HFFc6 (cell line): ENCODE measurements at places on chromosomes 7 and 10.

GRCh38 chr7:50697748-50698147, 84.9 kb downstream of the GRB10 start:
- DNase-seq = no peak

GRCh38 chr10:132113766-132114365, 48.1 kb downstream of the JAKMIP3 start:
- DNase-seq = no peak

DNA sequence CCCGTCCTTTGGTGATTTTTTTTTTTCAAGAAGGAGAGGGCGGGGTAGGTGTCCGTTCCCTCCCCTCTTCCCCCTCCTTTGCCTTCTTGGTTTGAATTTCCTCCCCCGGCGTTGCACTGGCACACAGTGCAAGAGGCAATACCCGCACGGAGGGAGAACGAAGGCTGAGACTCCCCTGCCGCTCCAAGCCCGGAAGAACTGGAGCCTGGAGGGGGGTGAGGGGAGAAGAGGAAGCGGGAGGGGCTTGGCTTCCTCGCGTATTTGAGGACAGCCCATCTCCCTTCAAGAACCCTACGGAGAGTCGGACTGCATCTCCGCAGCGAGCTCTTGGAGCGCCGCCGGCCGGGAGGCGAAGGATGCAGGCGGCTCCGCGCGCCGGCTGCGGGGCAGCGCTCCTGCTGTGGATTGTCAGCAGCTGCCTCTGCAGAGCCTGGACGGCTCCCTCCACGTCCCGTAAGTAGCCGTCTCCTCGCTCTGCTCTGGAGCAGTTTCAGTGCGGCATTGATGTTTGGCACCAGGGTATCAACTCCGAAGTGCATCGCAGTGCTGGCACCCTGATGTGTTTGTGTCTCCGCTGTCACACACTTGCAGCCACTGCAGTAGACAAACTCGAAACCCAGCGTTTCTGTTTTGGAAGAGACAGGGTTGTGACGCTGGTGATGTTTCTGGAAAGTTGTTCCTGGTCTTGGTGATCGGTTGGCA, at the start of gene CNTNAP2:
CNTNAP2 (plus strand) TSS at position 281 of the 702 bp plus-strand sequence; CDS start at position 357, 76 bp downstream.
- no peak for DNase-seq

DNA sequence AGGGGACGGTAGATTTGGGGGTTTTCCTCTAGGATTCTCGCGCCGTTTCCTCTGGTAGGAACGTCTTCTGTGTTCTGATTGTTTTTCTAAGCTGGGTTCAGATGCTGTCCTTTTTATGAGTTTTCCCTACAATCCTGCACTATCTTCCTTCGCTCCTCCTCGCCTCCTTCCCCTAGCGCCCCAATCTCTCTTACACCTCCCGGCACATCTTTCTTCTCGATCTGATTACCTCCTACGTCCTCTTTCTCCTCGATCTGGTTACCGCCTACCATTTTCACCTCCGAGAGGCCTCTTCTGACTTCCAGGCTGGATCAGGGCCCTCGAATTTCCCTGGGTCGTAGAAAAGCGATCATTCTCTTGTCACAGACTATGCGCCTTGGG, 413 bp downstream of the BUD31 start:
- no peak for DNase-seq

DNA sequence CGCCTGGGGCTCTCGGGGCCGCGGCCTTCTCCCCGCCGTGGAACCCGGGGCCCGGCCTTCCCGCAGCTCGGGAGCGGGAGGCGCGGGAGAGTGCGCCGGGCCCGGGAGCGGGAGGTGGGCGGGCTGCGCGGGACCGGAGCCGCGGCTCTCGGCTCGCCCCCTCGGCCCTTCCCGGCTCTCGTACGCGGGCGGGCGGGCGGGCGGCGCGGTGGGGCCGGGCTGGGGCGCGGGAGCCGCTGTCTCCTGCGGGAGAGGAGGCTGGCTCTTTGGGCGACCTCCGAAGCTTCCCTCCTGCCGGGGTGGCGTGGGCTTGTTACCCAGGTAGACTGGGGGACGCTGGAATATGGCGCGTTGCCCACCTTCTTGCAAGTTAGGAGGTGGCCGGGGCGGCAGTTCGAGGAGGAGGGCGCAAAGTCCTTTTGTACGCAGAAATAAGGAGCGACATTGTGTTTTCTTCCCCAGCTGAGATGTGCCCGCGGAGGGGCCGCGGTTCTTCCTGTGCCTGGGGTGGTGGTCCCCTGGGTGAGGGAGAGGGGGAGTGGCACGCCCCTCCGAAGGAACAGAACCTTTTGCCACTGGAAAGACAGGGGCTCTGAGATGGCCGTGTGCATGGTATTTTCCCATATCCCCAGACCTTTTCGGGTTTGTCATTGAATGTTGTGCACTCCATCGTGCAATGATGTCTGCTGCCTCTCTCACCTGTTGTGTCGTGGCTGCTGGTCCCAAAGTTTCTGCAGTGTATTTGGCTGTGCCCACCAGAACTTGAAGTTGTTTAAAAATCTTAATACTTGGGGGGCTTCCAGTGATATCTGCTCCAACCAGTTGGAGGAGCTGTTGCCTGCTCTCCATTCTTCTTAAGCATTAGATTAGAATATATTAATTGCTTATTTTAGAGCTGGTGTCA, 844 bp downstream of the NRF1 start:
- peak; percentile 17 for DNase-seq

GRCh38 chr7:103346396-103346795, 1.0 kb upstream of the PSMC2 start:
- no peak for DNase-seq

GRCh38 chr7:50542132-50542531, 23.1 kb downstream of the DDC start:
- DNase-seq = no peak

DNA sequence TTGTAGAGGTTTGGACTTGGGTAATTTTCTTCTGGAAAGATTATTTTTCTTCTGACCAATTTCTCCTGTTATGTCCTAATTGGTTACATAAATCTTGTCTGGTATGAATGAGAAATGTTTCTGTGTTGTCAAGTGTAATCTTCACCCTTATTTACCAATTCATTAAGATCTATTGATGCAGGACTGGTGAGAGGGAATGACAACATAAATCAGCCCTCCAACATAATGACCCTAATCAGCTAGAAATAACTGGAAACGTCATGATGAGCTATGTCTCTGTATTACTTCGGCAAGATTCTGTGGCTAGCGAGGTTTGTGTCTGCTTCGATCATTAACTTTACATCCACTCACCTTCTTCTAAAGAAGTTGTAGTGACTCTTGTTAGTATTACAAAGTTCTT, 3.5 kb downstream of the FOXP2 start:
- DNase-seq = no peak

- DNase-seq = no peak
Observed at GRCh38 chr7:134636008-134636449, 10.6 kb upstream of the BPGM start.

- peak; percentile 43 for DNase-seq
Observed at GRCh38 chr7:157490465-157490912, 153.7 kb downstream of the DNAJB6 start.

- DNase-seq = no peak
Observed at GRCh38 chr7:25565002-25565401, 336.7 kb upstream of the NPVF start.

GRCh38 chr7:80922253-80923049, 3.6 kb upstream of the SEMA3C start:
- DNase-seq = no peak

- DNase-seq = no peak
Observed at GRCh38 chr10:101258179-101258885, 29.1 kb upstream of the LBX1 start.

- DNase-seq = no peak
Observed at GRCh38 chr7:98687111-98687751, 70.1 kb downstream of the NPTX2 start.

DNA sequence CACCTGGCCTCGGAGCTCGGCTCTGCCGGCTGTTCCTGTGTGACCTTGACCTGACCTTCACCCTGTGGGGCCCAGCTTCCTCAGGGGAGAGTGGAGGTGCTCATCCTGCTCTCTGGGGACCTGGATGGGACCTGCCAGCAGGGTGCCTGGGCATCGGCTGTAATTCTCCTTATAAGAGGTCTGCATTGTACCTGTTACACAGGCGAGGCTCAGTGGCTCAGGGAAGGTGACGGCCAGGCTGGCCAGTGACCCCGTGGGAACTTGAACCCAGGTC, 29.0 kb downstream of the RET start:
- DNase-seq = no peak

DNA sequence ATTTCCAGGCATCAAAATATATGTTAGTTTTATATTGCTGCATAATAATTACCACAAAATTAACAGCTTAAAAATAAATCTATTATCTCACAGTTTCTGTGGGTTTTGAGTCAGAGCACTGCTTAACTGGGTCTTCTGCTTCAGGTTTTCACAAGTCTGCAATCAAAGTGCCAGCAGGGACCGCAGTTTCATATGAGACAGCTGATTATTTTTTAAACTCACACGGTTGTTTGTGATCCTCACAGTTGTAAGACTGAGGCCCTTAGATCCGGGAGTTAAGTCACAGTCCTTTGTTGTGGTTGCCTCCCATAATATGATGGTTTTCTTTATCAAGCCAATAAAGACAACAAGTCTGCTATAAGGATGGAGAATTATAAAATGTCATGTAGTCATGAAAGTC, 146.0 kb upstream of the ZWINT start:
- DNase-seq = no peak

GRCh38 chr7:96121752-96122151, 200.1 kb downstream of the SLC25A13 start:
- DNase-seq = no peak

DNA sequence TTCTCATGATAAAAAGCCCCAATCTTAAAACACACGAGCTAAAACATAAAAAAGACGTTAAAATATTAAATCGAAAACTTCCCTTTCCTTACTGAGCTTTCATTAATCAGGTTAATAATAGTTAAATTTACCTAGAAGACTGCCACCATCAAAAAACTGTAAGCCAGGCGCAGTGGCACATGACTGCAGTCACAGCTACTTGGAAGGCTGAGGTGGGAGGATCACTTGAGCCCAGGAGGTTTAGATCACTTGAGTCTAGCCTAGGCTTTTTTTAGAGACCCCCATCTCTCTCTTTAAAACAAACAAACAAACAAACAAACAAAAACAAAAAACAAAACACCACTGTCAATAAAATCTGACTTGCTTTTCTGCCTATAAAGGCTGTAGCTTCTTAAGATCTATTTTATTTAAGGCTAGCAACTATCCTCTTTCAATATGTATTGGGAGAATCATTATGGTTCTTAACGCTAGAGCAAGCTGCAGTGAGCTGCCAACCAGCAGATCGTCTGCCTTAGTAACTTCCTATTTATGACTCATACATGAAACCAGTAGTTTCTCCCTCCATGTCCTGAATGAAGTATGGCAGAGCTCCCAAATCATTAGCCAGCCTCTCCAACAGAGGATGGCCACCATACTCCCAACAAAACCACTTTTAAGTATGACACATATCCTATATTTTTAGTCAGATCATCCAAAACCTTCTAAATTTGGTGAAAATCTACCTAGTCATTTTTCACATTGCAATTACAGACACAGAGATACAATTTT, 163.7 kb downstream of the SRPK2 start:
- DNase-seq = peak; percentile 92

DNA sequence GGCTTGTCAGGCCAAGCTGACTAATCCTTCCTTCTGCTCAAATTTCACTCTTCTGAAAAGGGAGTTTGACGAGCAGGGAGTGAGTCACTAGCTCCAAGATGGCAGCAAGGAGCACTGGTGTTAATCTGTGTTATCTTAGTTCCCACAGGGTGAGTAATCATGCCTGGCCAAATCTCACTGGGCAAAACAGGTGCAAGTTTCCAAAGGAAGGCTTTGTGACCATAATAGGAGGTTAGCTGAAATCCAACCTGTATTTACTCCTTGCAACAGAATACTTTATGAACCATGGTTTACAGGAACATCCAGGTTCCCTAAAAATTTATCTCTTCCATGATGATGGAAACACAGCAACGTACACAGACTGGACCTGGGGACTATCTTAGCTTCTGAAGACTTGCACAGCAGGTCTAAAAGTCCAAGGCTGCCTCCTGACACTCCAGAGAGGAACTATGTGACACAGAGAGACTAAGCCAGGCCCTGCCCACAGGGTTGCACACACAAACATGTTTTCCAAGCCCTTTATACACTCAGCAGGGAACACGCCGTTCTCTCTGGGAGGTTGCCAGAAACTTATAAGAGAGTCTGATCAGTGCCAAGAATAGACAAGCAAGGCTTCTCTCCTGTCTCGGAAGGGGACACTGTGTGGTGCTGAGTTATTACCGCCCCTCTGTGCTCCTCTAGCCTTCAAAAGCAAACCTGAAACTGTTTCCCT, 46.3 kb downstream of the PDK4 start:
- peak; percentile 72 for DNase-seq

GRCh38 chr10:91627344-91628102, 5.3 kb downstream of the PPP1R3C start:
- DNase-seq = no peak

- no peak for DNase-seq
Observed at GRCh38 chr10:20494474-20494873, 402.6 kb downstream of the NEBL start.

DNA sequence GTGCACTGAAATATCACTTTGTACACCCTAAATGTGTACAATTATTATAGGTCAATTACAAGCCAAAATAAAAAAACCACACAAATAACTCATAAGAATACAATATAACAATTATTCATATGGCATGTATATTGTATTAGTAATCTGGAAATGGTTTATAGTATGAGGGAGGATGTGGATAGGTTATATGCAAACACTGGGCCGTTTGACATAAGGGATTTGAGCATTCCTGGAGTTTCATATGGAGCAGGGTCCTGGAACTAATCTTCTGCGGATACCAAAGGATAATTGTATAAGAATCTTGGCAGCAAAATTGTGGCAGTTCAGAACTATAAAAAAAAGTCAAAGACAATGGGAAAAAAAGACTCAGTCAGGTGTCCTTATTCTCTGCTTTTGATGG, 619.4 kb downstream of the CNTNAP2 start:
- no peak for DNase-seq

- peak; percentile 9 for DNase-seq
Observed at GRCh38 chr10:51894771-51895578, 195.6 kb upstream of the CSTF2T start.

DNA sequence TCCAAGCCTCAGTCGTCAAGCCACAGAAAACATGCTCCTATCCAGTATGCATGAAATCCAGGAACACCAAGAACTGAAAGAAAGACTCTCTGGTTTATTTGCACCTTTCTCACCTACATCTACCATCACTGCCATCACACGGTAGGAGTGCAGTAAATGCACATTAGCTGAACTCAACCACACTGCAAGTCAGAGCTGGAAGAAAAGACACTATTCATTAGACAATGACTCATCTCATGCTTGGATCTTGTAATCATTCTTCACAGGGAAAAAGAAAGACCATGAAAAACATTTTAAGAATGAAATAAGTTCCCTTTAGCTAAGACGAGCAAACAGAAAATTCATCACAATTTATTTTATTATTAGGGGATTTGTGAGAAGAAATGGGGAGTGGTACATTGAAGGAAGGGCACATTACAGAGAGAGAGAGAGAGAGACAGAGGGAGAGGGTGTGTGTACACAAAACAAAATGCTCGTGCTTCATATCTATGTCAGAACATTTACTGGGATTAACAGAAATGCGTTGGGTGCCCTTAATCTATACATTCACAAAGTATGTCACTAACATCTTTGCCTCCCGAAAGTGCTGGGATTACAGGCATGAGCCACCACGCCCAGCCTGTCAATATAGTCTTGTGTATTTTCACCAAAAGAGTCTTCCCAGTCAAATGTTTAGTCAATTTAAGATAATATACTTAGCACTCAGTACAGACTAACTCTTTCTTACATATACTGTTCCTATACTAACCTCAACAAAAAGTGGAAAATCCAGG, 324.9 kb downstream of the PARD3 start:
- peak; percentile 63 for DNase-seq

GRCh38 chr7:25068502-25069213, 56.4 kb downstream of the CYCS start:
- DNase-seq = no peak
